CD8-positive, alpha-beta memory T cell (primary cell): ENCODE measurements at places on chromosomes 2 and 18. TPM values are rescaled to one million over a fixed set of nuclear protein-coding genes. Genes with fewer than 3 reads are reported as not detected.
A peak's percentile ranks its signal among the peaks of the same experiment; 100 is the strongest.

GRCh38 chr2:145654156-145654555, 1134.2 kb upstream of the ZEB2 start:
- no peak overlapping the region for H3K4me3 ChIP-seq
- no peaks in the 10 kb centered on the region for H3K27me3 ChIP-seq
- H3K4me1 ChIP-seq = no peaks in the 10 kb centered on the region
- no peak overlapping the region for H3K27ac ChIP-seq
- no peak for DNase-seq
- no peaks in the 10 kb centered on the region for H3K36me3 ChIP-seq

DNA sequence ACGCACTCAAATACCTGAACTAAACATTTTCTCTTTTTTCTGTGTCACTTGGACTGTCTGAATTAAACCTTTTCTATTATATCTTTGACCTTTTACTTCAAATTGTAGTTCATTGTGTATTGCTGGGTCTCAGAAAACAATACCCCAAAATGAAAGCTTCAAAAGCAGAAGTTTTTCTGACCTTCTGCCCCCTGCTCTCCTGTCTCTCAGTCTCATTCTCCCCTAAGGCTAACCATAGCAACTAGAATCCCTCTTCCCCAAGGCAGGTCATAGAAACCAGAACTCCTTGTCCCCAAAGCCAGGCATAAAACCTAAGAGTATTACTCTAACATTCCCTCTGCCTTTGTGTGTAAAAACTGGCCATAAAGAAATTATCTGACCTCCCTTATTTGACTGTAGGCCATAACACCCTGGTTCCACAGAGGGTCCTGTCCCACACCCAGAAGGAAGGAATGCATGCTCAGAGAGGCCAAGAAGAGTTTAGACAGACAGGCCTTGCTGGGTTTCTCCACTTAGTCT, 93.5 kb upstream of the B3GNT2 start:
- no peaks in the 10 kb centered on the region for H3K4me1 ChIP-seq
- H3K27ac ChIP-seq = no peak overlapping the region
- DNase-seq = no peak
- H3K27me3 ChIP-seq = no peaks in the 10 kb centered on the region
- H3K4me3 ChIP-seq = no peak overlapping the region

DNA sequence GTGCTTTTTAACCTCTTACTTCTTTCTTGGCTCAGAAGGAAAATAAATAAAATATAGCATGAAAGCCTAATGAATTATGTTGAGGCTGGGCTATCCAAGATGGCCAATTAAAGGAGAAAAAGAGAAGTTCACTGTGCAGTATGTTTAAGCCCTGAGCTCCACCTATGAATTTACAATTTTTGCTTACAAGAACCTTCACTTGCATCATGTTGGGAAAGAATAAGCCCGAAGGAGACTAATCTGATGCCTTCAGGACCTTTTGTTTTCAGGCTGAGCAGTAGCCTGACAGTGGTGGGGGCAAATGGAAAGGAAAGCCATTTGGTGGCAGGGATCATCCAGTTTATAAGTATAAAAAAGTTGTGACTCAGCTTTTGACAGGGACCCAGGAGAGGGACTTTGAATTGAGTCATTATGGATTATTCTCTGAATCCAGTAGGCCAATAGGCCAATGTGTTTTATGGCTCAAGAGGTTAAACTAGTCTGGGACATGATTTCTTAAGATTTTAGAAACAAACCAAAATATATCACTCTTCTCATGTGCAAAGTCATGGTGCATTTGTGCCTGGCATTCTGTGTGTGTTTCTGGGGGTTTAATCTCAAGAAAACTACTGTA, 56.9 kb downstream of the E2F6 start:
- H3K27me3 ChIP-seq = no peaks in the 10 kb centered on the region
- H3K27ac ChIP-seq = no peak overlapping the region
- no peak for DNase-seq

DNA sequence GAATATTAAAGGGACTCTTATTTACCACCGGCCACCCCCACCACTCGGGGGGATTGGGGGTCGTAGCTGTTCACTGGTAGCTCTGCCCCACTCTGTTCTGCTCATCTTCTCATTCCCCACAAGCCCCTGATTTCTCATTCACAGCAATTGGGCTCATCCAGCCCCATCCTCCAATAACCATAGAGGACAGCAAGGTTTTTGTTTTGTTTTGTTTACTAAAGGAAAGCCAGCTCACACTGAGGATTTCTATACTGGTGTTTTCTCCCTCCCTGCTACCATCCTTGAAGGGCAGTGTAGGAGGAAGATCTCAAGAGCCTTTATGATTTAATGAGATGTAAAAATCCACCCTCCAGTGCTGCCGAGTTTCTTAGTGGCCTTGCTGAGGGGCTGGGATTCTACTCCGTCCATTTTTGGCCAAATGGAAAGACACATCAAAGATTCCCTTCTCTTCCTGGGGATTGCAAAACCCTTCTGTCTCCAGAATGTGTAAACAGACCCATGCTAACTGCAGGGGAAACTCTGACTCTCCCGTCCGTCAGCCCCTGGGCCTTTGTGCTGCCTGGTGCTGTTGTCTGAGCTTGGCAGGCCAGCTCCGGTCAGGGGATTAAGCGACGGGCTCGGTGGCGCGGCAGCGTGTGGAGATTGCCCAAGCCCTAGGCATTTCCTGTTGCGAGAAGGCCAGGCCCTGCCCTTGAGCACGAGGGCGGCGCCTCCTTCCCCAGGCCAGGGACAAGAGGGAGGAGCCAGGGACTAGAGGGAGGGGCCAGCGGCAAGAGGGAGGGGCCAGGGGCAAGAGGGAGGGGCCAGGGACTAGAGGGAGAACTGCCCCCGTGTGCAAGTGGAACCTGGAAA, 165.0 kb downstream of the ANTXR1 start:
- DNase-seq = no peak
- H3K4me3 ChIP-seq = no peak overlapping the region
- no peaks in the 10 kb centered on the region for H3K4me1 ChIP-seq
- H3K36me3 ChIP-seq = no peaks in the 10 kb centered on the region

The FOXI3 gene
- not detected for total RNA-seq

GRCh38 chr2:33365264-33365970, 111.0 kb upstream of the RASGRP3 start:
- no peak for DNase-seq
- no peak overlapping the region for H3K27ac ChIP-seq
- H3K4me1 ChIP-seq = no peaks in the 10 kb centered on the region
- no peaks in the 10 kb centered on the region for H3K36me3 ChIP-seq
- H3K4me3 ChIP-seq = no peak overlapping the region
- no peaks in the 10 kb centered on the region for H3K27me3 ChIP-seq

DNA sequence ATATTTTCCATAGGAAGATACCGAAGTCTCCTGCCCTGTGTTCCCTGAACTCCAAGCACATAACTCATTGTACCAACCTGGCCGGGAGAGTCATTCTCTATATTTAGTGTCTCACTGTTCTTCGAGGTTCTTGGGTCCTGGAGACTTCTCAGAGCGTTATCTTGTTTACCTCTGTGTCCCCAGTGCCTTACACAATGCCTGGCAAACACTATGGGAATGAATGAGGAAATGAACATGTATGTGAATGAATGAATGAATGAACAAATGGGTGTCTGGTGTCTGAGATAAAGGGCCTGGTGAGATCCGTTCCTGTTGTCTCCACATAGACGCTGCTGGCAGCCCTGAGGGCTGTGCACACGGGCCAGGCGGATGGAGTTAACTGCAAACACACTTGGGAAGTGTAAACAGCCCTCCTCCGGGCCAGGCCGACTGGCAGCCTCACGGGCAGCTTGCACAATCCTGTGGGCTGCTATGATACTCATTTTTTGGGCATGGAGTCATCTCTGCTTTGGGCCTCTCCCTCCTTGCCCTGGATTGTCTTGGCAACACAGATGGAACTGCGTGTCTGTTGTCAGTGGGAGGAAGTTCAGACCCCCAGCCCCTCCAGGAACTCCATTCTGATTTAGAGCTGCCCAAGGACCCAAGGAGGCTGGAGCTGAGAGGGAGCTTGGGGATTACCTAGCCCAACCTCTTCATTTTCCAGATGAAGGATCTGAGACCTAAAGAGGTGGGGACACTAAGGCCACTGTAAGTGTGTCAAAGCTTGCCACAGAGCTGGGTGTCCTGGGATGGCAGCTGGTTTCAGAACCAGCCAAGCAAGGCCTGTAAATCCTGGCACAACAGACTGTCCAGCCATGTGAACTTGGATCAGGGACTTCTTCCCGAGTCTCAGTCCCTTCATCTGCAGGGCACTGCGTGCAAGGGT, 124.4 kb downstream of the INHBB start:
- H3K4me1 ChIP-seq = no peaks in the 10 kb centered on the region
- DNase-seq = no peak
- no peak overlapping the region for H3K27ac ChIP-seq
- no peaks in the 10 kb centered on the region for H3K36me3 ChIP-seq
- no peaks in the 10 kb centered on the region for H3K27me3 ChIP-seq
- H3K4me3 ChIP-seq = no peak overlapping the region

DNA sequence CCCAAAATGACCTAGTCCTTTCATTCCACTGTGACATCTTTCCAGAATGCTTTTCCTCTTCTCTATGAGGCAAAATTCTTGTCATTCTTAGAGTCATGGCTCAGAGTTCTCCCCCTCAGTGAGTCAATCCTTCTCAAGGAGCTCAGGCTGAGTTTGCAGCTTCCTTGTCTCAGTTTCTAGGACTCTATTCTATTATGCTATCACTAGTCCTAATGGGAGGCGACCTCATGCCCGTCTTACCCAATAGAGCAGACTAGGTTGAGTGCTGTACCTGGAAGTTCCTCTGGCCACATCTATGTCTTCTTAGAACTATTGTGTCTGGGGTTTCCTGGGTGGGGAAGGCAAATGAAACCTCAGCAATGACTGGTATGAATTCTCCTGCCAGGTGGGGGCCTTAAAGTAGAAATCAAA, 51.5 kb downstream of the HAUS1 start:
- no peak overlapping the region for H3K27ac ChIP-seq
- DNase-seq = no peak
- H3K4me3 ChIP-seq = peak overlapping the region; percentile 52
- H3K36me3 ChIP-seq = no peaks in the 10 kb centered on the region
